Epithelial cell of proximal tubule (primary cell): ENCODE measurements at places on chromosomes 1 and 21.

GRCh38 chr21:18178509-18178908 is 66.1 kb upstream of the CHODL start:
- DNase-seq: no peak

GRCh38 chr1:145719230-145720079 is at the start of gene CD160:
Gene CD160 (plus strand): TSS chr1:145719499. CDS start chr1:145728328, 8,829 bp downstream.
- DNase-seq: no peak

- no peak for DNase-seq
Observed at GRCh38 chr1:66940981-66941380, 16.2 kb downstream of the MIER1 start.

DNA sequence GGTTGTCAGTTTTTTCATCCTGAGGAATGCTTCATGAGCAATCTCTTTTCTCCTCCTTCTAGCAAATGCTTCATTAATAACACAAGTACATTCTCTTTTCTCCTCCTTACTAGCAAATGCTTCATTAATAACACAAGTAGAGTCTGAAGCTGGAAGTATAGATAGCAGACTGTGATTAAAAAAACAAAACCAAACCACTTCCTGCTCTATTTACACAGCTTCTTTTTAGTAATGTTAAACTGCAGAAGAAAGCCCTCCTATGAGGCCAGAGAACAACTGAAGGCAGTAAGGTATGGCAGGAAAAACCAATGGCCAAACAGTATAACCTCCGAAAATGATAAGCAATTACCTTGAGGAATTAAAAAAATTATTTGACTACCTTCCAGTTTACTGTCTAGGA is 90.1 kb downstream of the ZSWIM5 start:
- DNase-seq: no peak

DNA sequence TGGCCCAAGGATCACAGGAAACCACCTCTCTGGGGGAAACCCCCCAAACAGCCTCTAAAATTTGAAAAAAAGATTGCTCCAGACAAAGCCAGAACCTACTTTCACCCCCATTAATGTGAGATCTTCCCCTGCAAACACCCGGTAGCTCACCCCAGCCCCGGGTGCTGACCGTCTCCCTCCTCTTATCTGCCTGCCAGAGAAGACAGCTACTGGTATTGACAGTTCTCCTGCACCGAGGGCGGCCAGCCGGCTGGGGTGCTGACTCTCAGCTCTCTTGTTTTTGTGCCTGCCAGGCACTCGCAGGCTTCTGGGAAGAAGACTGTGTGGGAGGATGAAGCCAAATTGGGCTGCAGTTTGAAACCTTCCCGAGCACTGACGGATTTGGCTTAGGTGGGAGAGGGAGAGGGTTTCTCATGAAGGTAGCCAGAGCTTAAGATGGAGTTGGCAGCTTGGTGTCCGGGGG is 48.2 kb downstream of the RASSF5 start:
- DNase-seq: no peak

- no peak for DNase-seq
Observed at GRCh38 chr1:43902058-43902831, 31.4 kb upstream of the ARTN start.

DNA sequence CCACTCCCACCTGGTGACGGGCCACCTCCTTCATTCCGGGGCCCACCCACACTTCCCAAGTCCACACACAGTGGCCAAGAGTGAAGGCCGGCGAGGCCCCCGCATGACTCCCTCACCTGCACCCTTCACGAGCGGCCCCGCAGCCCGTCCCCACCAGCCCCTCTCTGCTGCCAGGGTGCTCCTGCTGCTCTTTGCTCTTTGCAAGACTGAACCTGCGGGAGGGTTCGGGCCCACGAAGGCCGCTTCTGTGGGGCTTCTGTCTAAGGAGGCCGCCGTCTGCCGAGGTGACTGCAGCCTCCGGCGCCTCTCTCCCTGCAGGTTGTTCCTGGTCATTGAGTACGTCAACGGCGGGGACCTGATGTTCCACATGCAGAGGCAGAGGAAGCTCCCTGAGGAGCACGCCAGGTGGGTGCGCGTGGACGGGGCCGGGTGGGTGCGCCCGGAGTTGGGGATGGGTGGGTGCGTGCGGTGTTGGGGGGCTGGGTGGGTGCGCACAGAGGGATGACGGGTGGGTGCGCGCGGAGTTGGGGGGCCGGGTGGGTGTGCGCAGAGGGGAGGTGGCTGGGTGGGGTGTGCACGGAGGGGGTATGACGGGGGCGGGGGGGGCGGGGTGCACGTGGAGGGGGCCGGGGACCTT is 25.3 kb downstream of the FAAP20 start:
- DNase-seq: no peak

DNA sequence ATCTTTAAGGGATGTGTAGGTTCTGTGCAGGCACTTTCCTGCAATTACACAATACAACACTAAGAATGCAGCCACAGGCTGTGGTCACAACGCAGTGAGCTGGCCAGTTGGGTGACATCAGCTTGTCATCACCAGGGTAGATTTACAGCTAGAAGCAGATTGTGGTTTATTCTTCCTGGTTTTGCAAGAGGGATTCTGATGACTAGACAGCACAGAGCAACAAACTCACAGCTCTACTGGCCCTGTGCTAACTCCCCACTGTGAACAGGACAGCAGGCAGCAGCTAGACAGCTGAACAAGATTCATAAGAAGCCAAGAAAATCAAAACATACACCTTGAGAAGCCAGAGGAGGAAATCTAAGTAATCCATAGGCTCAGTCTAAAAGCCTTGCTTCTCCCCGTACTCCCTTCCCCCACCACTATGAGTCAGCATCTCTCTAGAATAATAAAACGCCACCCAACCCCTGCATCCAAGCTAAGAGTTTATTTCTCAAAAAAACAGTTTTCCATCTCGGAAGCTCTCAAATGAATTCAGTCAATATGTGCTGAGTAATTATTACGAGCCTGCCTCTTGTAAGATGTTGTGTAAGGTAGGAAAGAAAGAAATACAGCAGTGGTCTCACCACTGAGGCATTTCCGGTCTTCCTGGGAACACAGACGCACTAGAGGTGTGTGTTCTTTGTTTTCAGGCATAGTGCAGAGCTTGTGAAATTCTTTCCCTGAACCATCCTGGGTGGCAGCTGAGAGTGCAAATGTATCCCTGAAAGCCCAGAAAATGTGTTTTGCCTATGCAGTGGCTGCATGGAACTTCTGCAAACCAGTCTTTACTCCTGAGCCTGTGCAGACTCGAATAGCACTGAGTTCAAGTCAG is 162.8 kb downstream of the NTPCR start:
- peak; percentile 99 for DNase-seq

DNA sequence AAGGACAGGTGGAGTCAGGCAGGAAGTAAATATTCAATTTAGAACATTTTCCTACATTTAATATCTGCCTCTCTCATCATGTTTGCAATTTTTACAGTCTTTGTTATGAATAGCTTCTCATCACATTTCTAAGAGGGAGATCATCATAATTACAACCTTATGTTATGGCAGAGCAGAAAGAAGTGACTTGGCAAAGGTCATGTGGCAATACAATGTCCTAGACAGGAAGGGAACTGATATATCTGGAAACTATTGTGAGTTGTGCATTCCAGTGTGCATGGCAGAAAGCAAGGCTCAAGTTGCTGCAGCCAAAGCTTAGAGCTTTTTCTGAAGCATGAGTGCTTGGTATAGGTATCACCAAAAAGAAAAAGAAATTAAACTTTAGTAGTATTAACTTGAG is 43.8 kb upstream of the PRRX1 start:
- DNase-seq: no peak

DNA sequence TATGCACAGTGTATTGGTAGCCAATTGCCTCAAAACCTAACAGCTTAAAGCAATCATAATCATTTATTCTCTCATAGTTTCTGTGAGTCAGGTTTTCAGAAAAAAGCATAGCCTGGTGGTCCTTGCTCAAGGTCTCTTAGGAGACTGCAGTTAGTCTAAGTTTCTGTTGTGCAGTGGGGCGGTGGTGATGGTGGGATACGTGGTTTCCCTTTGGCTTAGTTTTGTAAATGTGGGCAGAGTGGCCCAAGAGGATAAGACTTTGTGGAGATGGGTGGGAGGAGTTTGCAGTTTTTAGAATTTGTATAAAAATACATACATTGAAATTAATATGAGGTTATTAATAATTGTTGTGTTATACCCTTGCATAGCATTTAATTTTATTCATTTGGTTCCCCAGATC is 68.6 kb downstream of the NOS1AP start:
- no peak for DNase-seq

- DNase-seq: peak; percentile 99
Observed at GRCh38 chr1:225508538-225509375, 80.9 kb upstream of the LBR start.

DNA sequence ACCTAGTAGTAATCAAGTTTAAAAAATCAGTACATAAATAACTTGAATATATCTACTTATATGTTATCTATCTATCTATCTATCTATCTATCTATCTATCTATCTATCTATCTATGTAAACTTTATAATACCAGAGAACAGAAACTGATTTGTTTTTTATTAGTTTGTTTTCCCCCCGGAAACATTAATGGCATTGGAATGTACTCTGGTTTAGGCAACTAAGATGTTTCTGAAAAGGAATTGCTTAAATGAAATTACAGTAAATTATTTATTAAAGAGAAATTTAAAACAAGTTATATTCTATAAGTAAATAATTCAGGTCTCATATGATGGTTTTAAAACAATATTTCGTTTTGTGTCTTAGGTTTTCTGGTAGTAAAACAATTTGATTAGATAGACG is 681.0 kb upstream of the ADAMTS5 start:
- no peak for DNase-seq

GRCh38 chr1:116139592-116140134 is 28.5 kb downstream of the MAB21L3 start:
- no peak for DNase-seq

DNA sequence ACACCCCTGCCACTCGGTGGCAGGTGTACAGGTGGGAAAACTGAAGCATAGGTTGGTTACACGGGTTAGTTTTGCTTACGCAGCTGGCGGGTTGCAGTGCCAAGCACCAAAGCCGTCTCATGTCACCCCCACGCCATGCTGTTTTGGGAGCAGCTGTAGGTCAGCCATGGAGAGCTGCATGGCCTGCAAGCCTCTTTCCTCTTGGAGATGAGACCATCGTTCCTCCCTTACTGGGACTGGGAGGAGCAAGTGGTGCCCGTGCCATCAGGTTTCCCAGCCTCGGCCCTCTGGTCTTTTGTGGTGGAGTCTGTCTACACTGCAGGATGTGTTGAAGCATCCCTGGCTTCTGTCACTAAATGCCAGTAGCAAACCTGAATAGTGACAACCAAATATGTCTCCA is 46.9 kb downstream of the AJAP1 start:
- DNase-seq: no peak

DNA sequence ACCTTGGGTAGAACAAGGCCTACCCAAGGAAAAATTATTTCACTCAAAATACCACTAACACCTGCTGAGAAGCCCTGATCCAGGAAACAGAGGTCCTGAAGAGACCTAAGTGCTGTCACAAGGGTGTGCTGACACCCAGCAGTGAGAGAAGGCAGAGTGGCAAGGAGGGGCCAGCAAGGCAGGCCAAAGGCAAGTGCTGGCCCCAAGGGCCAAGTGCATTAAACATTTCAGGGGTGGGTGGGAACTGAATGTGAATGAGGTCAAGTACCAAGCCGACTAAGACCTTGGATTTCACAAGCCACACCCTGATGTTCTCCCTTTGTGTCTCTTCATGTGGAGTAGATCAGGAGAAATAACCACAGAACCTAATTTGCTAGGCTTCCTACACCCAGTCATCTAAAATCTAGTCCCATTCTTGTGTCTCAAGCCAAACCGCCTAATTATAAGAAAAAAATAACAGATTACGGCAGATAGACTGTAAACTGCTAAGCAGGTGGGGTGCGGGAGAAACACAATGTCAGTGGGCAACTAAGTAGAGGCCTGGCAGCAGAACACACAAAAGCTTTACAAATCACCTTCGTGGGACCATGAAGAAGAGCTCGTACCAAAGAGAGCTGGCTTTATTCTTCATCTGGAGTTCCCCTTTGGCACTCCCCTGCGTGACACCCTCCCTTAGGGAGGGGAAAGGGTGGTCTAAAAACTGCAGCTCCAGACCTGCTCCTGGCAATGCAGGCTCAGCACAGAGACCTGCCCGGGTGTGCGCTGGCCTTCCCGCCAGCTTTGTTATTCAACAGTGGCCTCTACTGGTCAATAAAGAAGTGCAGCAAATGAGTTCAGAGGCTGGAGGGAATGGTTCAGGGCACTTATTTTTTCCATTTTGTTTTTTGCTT is 8.7 kb downstream of the UBE2G2 start:
- DNase-seq: no peak

GRCh38 chr21:33136847-33137502 is 67.0 kb downstream of the OLIG1 start:
- no peak for DNase-seq

- no peak for DNase-seq
Observed at GRCh38 chr1:77100875-77101274, 118.4 kb downstream of the PIGK start.

DNA sequence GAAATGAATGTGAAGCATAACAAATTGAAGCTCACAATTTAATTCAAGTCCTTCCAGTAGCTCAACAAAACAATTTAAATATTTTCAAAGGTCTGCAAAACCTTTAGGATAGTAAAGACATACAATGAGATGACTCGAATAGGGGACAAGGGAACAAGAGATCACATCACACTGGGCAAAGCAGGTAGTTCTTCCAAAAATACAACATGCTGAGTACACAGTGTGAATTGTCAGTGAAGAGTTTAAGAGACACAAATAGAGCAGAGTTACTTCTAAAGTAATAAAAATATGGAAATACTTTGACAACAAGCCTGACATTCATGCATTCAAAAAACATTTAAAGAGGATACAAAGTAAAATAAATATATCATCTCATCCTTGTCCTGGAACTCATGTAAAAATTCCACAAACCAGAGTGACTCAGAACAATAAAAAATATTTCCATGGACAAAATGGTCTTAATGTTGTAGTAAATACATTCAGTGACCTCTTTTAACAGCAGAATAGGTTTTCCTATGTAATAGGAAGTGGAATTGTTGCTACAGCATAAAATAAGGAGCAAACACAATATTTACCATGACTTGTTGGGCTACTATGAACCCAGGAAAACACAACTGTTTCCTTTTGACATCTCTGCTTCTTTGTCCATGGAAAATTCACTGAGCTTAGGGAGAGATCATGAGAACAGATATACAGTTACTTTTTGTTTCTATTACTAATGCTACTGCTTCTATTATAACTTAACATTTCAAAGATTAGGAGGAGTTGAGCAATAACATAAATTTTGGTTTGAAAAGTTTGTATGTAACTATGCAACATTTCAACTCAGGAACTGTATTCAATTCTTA is 83.7 kb upstream of the BCL10 start:
- no peak for DNase-seq

DNA sequence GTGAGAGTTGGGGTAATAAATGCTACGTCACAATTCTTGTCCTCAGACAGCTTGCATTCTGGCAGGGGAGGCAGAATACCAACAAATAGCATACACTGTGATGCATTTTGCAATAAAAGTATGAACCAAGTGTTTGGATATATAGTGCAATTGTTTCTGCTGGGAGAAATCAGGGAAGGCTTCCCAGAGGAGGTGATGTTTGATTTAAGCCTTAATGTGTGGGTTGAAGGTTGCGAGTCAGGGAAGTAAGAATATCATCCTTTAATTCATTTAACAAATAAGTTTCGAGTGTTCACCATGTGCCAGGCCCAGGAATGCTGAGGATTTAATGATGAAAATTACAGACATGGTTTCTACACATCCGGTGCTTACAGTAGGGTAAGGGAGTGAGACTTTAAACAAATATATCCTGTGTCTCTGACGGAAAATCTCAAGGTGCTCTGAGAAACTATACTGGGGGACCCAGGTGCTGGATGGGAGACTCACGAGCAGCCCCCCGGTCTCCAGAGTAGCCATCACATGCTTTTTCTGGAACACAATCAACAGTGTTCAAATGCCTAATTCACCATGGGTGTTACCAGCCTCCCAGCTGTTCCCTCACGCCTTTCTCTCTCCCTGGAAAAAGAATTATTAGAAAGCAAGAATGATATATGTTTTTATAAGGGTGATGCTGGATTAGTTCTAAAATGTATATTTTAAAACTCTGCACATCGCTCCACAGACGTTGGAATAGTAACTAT is 31.7 kb downstream of the RASSF5 start:
- DNase-seq: no peak
